ENCODE measurements at places on chromosomes 16 and 17.

GRCh38 chr17:39740357-39741111 is 2.8 kb downstream of the GRB7 start:
- DNase-seq = peak; percentile 75

DNA sequence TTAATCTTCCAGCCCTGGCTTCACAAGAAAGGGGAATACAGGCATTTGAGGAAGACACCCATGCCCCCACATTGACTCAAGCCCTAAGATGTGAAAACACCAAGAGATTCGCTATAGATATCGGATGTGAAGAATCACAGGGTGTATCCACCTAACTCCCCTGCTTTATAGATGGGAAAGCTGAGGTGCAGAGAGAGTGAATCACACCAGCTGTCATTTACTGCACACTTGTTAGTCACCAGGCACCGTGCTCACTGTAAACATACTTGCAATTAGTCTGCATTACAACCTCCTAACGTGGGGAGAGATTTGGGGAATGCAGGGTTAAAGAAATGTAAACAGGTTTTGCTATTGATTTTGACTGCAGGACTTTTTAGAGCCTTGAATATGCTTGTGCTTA is 325.5 kb downstream of the C16orf95 start:
- DNase-seq = peak; percentile 46

- DNase-seq = no peak
These were observed 188.3 kb upstream of the WSB1 start for GRCh38 chr17:27105636-27106035.

GRCh38 chr16:14111713-14112538 is 40.8 kb downstream of the MRTFB start:
- peak; percentile 26 for DNase-seq

Measured in foreskin fibroblast (primary cell).